ENCODE measurements at places on chromosomes 2 and 18.

GRCh38 chr18:74023220-74023619 is 124.4 kb downstream of the FBXO15 start:
- no peak for DNase-seq

- no peak for DNase-seq
These were observed 411.1 kb downstream of the NRXN1 start for GRCh38 chr2:50620783-50621182.

DNA sequence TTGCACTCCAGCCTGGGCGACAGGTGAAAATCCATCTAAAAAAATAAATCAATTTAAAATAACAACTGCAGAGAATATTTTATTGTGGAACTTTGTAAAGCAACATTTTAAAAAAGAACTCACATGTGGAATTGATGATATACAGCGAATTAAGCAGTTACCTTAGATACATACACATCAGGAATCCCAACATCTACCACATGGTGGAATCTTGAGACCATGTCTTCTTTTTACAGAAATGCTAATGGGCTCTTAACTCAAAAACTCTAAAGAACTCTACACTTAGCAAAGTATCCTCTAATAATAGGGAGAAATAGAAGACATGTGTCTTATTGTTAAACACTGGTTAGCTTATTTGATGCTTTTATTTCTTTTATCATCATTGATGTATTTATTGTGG is 373.6 kb downstream of the CDH7 start:
- no peak for DNase-seq

DNA sequence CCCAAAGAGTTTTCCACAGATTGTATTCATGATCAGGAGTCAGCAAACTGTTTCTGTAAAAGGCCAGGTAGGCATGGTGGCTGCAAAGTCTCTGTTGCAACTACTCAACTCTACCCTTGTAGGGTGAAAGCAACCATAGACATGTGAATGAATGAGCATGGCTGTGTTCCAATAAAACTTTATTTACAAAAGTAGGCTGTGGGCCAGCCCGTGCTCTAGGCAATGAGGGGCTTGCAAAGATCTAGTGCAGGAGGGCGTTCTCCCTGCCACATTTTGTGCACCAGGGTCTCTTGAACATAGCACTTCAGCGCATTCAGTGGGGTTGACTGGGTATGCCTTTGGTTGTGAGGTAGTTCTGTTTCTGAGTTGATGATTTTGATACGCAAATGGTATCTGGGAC is 85.8 kb downstream of the ST6GAL2 start:
- DNase-seq = no peak

GRCh38 chr2:102915128-102915527 is 153.3 kb downstream of the TMEM182 start:
- DNase-seq = no peak

DNA sequence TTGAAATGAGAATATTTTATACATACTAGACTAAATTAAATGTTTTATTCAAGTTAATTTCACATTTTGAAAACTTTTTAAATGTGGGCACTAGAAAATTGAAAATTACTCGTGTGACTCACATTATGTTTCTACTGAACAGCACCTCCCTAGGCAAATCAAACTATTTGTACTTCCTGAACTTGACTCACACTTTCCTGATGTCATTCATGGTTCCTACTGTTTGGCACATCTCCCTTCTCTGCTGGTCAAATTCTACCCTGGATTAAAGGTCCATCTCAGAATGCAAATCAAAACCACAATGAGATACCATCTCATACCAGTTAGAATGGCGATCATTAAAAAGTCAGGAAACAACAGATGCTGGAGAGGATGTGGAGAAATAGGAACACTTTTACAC is 16.7 kb downstream of the LHCGR start:
- DNase-seq = no peak

- no peak for DNase-seq
These were observed 820.6 kb upstream of the PIK3C3 start for GRCh38 chr18:41134426-41134825.

DNA sequence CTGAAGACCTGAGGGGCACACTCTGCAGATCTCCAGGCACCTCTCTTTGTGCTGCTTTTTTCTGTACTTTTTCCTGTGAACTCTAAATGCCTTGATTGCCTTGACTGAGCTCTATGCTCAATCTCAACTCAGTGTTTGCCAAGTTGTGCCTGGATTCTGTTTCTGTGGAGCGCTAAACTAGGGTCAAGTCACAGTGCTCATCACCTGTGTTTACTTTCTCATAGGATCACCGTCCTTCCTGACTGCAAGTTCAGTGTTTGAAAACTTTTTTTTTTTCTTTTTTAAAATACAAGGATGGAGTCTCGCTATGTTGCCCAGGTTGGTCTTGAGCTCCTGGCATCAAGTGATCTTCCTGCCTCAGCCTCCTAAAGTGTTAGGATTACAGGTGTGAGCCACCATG is 62.6 kb downstream of the AGPS start:
- DNase-seq = no peak

- DNase-seq = peak; percentile 83
These were observed 260.4 kb downstream of the MEIS1 start for GRCh38 chr2:66695226-66695735.

GRCh38 chr2:168850846-168851245 is 39.4 kb downstream of the SPC25 start:
- DNase-seq = no peak

DNA sequence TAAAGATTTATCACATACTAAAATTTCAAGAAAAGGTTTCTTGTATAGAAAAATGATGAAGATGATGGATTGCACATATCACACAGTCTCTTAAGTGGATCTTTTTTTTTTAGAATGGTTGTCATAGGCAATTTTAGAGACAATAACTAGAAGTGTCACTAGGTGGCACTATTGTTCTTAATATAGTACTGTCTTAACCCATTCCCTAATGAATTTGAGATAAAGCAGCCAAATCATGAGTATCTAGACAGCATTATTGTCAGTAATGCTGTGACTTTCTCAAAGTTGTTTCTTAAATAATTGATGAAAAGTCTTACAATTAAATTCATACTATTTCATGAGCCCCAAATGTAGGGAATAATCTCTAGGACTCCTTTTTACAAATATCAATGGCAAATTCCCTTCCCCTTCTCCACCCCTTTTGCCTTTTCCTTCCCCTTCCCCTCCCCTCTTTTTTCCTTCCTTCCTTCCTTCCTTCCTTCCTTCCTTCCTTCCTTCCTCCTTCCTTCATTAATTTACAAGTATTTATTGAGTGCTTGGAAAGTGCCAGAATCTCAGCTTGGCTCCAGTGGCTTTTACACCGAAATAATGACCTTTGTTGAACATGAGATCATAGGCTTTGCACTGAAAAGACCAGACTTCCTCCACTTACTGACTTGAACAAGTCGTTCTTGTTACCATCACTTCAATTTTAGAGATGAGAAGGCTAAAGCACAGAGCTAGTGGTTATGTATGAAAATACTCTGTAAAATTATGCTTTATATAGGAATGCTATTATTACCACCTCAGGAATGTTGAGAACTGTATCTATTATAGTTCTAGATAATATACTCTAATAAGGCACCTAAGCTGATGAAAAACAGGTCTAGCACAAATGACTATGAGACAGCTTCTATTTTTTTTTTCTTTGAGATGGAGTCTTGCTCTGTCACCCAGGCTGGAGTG is 19.8 kb downstream of the MYL12B start:
- peak; percentile 88 for DNase-seq

DNA sequence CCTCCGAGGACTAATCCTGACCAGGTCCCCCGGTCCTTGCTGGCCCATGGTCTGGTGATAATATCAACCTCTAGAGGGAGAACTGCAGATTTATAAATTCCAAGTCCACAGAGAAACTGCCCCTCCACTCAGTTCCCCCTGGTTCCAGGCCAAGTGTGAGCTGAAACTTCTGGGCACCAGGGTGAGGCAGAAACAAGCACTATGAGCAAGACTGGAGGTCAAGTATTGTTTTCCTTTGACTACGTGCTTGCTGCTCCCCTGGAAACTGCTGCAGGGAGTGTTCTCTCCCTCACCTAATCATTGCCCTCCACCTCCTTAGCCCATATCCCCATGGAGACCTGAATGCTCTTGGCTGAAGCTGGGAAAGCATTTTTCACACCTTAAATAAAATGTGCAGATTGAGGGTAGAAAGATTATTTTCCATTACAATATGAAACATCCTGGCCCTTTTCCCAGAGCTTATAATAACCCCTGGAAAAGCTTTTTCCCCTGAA is 135.2 kb downstream of the RDH14 start:
- no peak for DNase-seq

GRCh38 chr2:115910270-115910669 is 1467.8 kb downstream of the DPP10 start:
- DNase-seq = no peak

- no peak for DNase-seq
These were observed at the start of gene CAPG for GRCh38 chr2:85409845-85410583. TSS of gene CAPG (minus strand) at chr2:85410366. CDS start at chr2:85402145, 8,221 bp downstream.
